ENCODE measurements at places on chromosomes 5 and 9. TPM values are rescaled to one million over a fixed set of nuclear protein-coding genes. Genes with fewer than 3 reads are reported as not detected.

The TAF11L5 gene
- not detected for total RNA-seq

The CSF1R gene
- total RNA-seq: under 0.01 TPM

The EFCAB9 gene
- total RNA-seq: not detected

The ADAMTS12 gene
- not detected for total RNA-seq

The JAKMIP2 gene
- total RNA-seq: not detected

Measured in tracheal epithelial cell (primary cell).